Kidney epithelial cell (primary cell): ENCODE measurements at places on chromosomes 11 and 22. TPM values are rescaled to one million over a fixed set of nuclear protein-coding genes. Genes with fewer than 3 reads are reported as not detected.

- no peak for DNase-seq
Measured at GRCh38 chr11:45383224-45383623, 97.1 kb upstream of the SYT13 start.

GRCh38 chr11:116312570-116313391, 460.0 kb downstream of the BUD13 start:
- no peak for DNase-seq

DNA sequence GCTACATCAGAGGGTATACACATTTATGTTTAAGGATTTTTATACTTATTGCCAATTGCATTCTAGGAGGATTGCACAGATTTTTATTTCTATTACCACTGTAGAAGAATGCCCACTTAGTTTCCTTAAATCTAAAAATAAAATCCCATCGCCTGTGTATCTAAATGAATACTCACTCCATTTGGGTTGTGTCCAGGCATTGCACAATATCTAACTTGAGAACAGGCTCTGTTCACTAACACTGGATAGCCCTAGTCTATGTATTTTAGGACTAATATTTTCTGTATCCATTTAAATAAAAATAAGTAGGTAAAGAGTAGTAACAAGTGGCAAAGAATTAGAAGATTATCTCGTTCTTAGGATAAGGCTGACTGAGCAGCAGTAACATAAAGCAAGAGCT, 4.1 kb downstream of the C11orf52 start:
- no peak for DNase-seq

GRCh38 chr11:44351006-44351660, 41.2 kb upstream of the ALX4 start:
- DNase-seq: no peak

DNA sequence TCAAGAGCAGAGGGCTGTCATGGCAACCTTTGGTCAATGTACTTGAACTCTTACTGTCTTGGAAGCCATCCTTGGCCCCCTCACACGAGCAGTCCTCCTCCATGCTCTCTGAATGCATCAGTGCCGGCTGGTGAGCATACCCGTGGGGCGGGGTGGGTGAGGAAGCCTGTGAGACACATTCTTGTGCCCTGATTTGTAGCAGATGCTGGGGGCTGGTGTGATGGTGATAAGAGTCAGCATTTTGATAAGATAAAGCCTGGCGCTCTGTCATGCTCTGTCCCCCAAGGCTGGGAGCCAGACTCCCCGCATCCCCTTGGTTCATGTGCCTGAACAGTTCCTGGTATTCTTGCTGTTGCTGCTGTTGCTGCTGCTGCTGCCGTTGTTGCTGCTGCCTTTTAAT, 20.5 kb upstream of the APOA1 start:
- no peak for DNase-seq

GRCh38 chr11:73234471-73235181, 16.5 kb downstream of the P2RY2 start:
- no peak for DNase-seq

DNA sequence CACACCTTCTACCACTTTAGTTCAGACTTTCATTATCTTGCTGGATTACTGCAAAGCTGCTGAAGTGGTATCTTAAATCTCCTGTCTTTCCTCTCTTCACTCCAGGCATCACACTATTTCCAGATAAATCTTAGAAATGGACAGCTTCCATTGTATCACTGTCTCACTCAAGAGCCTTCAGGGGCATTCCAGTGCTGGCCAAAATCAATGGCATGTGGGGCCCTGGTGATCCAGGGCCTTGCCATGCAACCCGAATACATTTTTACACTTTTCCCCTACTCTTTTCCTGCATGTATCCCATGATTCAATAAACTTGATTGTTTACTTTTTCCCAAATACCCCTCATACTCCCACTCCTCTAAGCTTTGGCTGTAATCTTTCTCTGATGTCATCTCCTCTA, 39.4 kb upstream of the DEUP1 start:
- no peak for DNase-seq

OR52A1 gene
- total RNA-seq: not detected in 2 replicates

LRRC32 gene
- total RNA-seq: 3.9 and 6.8 TPM in 2 replicates

DNA sequence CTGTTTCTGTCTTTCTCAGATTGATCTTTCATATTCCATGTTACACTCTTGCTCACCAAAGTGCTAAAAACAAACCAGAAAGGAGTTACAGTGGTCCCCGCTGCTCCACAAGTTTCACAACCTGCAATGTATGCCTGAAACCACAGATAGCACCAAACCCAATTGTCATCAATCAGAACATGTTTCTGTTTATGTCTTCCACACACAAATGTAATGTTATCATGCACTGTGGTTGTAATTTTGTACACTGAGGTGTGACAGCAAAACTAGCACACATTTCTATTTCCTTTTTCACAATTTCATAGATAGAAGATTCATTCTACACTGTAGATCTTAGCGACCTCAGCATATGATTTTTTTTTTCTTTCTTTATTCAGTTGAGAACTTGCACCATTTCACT, 1045.9 kb upstream of the RAG2 start:
- no peak for DNase-seq

SCN3B gene
- 2.1 and 2.4 TPM in 2 replicates for total RNA-seq

DNA sequence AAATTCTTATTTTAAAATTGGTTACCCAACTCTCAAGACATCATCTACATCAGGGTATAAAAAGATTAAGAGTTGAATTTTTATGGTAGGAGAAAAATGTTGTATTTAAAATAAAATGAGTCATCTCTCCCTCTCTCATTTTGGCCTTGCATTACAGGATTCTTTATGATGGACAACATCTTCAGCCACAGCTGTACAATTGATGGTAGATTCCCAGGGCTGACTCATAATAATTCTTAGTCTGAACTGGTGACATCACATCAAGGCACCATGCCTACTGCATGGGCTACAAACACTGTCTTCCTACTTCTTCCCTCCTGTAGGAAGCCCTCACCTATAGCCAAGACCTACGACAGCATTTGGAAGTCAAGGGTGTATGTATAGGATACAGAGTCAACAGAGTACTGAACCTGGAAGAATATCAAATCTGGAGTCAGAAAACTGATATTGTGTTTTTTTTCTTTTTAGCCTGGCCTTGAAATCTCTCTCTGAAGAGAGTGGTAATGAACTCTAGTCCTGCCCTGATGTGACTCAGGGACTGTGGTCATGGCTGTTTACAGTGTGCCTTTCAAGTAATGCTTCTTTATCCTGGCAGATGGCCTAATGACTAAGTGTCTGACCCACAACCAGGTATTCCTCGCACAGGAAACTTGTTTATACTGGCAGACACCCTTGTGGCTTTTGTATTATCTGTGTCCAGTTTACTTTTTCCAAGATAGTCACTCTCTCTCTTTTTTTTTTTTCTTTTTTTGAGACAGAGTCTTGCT, 32.5 kb downstream of the MRGPRX2 start:
- DNase-seq: peak; percentile 83

- no peak for DNase-seq
Measured at GRCh38 chr22:43992331-43992821, 31.7 kb upstream of the PARVB start.

CAVIN3 gene
- 93.7 and 119 TPM in 2 replicates for total RNA-seq

- no peak for DNase-seq
Measured at GRCh38 chr11:4063348-4063747, 31.3 kb upstream of the RRM1 start.

DNA sequence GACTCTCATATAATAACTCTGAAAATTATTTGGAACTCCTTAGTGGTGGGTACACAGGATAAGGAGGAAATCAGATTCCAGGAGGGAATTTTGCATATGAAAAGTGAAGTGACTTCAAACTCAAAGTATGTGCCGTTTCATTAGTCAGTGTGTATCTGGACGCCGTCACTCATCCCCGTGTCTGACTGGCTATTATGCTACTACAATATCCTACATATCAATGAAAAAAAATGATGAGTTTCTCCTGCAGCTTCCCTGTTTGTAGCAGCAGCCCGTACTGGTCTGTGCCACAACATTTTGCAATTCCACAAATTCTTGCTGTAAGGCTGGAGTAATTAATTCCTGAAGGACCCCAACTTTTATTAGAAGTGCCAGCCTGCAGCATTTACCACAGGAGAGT, 16.5 kb downstream of the WT1 start:
- no peak for DNase-seq

DNA sequence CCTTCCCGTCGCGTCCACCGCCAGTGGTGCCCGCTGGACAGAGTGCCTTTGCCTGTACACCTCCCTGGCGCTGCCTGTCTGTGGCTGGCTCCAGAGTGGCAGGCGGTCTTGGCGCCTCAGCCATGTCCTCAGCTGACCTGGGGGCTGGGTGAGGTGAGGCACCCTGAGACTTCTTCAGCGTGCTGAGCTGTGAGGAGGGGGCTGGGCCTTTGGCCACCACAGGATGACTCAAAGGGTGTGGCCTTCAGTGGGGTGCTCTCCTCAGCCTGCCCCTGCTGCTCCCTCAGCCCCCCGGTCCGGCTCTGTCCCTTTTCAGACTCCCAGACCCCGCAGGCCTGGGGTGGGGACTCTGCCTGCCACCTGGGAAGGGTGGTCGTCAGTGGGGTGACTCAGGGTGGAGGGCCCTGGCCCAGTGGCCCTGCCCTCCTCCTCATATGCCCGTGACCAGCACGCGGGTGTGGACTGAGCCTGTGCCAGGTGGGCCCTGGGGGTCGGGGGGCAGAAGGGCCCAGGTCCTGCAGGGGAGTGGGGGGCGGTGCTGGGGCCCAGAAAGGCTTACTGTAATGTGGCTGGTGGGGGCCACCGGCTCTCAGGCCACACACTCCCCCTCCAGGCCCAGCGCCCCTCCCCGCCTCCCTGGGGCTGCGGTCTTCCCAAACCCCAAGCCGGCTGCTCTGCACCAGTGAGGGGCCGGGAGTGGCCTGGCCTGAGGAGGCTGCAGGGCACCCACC, 15.9 kb downstream of the CRELD2 start:
- no peak for DNase-seq

ELFN2 gene
- 0.82 and 0.96 TPM in 2 replicates for total RNA-seq

DNA sequence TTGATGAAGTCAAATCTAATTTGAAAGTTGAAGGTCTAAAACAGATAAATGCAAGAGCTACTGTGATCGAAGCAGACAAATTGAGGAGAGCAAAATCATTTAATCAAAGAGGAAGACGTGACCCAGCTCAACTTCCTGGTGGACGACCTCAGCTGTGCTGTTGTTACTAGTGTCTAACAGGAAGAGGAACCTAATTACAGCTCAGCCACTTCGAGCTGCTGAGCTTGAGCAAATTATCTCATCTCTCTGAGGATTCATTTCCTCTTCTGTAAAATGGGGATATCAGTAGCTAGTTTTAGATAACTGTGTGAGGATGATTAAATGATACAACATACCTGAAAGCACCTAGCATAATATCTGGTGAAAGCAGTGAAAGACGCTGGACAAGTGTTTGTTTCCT, 48.6 kb upstream of the OLFML1 start:
- DNase-seq: no peak

UPK3A gene
- total RNA-seq: not detected in 2 replicates

DNA sequence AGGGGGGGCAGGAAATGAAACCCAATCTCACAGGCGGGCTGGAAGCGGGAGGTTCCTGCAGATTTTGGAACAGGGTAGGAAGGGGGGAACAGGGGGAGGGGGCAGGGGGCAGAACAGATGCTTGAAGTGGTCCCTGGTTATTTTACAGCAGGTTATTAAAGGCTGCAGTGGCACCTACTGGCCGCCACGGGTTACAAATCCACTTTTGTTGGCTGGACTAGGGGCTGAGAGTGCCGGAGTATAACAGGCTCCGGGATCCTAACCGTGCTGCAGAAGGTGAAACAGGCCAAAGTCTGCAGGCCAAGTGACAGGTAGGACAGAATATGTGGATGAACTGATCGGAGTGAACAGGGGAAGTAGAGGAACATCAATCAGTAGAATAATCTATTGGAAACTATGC, 2.5 kb downstream of the ROBO3 start:
- no peak for DNase-seq

DNA sequence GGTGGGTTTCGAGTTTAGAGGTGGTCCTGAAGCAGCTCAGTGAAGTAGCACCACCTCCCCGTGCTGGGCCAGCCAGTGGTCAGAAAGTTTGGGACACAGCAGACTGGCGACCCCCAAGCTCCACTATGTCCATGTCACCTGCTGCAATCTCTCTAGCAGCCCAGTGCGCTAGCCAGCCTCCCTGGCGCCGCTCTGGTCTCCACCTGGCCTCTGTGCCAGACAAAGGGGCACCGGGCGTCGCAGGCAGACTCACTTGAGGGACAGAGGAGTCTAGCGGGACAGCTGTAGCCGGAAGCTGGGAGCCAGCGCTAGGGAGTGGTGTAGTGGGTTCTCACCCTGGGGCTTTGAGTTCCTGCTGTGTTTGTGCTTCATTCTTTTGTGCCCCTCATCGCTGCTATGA, 25.5 kb downstream of the MYBPC3 start:
- no peak for DNase-seq

GRCh38 chr11:15761235-15761634, 595.1 kb downstream of the SOX6 start:
- no peak for DNase-seq
